ENCODE measurements at places on chromosomes 13 and 19.
A peak's percentile ranks its signal among the peaks of the same experiment; 100 is the strongest.

- DNase-seq, result no peak
Measured at GRCh38 chr19:41302624-41303351, 7.2 kb upstream of the CCDC97 start.

GRCh38 chr13:31794452-31794851, 55.1 kb downstream of the RXFP2 start:
- no peak for DNase-seq

GRCh38 chr19:5032101-5032967, 63.4 kb downstream of the KDM4B start:
- peak; percentile 34 for DNase-seq

- no peak for DNase-seq
Measured at GRCh38 chr13:39916330-39916729, 260.9 kb downstream of the COG6 start.

DNA sequence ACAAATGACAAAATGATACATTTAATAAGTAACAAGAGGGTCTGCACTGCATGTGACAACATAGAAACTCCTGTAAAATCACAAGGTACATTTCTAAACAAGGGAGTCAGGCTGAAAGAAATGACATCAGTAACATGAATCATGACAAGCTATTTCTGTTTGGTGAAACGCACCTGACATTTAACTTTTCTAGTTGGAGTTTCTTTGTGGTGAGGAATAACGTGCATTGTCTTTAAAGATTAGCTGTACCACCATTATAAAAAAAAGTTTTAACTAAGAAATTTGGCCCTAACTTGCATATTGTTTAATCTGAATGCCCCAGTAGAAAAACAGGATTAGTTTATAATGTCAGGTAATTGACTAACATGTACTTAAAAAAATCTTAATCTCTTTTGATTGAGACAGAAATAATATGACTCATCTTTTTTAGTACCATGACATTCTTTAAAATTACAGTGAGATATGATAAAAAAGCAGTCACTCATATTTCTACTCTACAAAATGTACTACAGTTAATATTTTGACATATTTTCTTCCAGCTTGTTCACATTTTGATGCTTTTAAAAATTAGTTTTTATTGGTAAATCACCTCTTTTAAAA, 418.2 kb downstream of the KLF12 start:
- no peak for DNase-seq

DNA sequence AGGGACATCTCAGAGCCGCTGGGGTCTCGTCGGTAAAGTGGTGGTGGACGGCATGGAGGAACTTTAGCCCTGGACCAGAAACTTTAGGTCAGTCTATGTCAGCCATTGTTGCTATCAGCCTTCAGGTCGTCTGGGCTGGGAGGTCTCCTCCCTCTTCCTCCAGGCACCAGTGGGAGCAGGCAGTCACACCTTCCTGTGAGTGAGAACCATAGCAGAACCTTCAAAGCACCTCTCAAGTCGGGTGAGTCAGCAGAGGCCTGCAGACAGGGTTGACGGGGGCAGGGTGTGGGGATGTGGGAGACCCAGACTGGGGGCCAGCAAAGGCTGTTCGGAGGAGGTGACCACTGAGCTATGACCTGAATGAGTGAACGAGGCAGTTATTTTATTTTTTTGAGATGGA, 15.4 kb upstream of the SBNO2 start:
- no peak for DNase-seq
